ENCODE measurements at places on chromosomes 2 and 18.

- no peak for DNase-seq
These were observed 3.8 kb upstream of the TMSB10 start for GRCh38 chr2:84901593-84902120.

DNA sequence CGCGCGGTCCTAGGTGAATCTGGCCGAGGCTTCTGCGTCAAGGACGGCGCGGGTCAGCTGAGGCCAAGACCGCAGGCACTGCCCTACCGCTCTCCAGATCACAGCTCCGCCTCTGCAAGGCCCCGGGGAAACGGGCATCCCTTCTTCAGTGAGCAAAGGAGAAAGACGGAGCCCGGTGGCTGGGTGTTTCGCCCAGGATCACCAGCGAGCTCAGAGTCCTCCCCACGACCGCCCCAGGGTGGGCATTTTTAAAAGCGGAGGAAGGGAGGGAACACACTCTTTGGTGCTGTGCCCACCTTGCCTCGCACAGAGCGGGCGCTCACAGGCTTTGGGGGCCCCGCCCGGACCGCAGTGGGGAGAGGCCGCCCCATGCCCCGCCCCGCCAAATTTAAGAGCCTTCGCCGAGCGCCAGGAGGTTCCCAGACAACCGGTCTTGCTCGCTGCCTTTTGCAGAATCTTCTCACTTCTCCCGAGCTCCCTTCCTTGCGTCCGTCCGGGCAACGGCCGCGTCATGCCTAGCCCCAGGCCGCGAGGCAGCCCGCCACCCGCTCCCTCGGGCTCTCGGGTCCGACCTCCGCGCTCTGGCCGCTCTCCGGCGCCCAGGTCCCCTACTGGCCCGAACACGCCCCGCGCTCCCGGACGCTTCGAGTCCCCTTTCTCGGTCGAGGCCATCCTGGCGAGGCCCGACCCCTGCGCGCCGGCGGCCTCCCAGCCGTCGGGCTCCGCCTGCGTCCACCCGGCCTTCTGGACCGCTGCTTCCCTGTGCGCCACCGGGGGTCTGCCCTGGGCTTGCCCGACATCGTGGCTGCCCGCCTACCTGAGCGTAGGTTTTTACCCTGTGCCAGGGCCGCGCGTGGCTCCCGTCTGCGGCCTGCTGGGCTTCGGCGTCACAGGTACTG lies at the start of gene NOTO:
Gene NOTO (plus strand): TSS at position 419 of the 899 bp plus-strand sequence. CDS start 93 bp downstream, at position 512.
- no peak for DNase-seq

DNA sequence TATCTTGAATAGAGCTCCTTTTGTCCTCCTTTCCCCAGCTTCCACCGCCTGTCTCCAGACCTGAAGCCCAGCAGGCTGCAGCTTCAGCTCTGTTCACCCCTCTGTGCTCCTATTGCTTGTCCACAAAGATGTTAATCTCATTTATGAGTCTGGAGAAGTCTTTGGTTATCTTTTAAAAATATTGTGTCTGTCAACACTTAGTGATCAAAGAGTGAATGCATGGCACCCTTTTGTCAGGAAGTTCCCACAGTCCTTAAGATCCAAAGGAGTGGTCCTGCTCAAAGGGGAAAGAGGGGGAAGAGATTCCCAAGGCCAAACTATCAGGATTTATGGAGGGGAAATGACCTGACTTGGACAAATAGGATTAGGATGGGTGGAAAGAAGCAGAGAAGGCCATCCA lies 118.9 kb downstream of the ACAA2 start:
- no peak for DNase-seq

DNA sequence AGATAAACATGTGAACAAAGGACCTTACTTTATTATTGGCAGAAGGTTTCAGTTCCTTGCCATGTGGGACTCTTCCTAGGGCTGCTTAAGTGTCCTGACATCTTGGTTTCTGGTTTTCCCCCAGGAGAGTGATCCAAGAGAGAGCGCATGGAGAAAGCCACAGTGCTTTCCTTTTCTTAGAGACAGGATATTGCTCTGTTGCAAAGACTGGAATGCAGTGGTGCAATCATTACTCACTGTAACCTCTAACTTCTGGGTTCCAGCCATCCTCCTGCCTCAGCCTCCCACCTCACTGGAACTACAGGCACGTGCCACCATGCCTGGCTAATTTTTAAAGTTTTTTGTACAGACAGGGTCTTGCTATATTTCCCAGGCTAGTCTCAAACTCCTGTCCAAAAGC lies 38.1 kb upstream of the TCF7L1 start:
- no peak for DNase-seq

DNA sequence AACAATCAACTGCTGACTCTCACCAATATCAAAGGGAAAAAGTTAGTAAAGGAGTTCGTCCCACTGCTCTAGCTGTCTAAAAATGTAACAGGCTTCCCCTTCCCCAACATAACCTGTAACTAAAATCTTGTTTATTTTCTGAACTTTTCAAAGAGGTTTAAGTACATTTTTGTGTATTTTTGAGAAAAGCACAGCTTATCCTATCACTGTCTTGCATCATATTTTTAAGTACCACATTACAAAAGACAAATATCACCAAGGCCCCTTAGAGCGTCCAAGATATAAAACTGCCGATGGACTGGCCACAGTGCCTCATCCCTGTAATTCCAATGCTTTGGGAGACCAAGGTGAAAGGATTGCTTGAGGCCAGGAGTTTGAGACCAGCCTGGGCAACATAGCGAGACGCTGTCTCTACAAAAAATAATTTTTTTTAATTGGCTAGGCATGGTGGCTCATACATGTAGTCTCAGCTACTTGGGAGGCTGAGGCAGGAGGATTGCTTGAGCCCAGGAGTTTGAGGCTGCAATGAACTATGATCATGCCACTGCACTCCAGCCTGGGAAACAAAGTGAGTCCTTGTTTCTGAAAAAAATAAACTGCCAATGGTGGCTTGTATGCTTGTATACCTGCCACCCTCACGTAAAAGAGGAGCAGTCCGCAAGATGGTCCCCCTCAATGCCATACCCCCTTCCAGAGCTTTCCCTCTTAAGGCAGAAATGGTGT lies 21.2 kb upstream of the LAPTM4A start:
- DNase-seq: no peak

- DNase-seq: no peak
These were observed 11.6 kb upstream of the TGFA start for GRCh38 chr2:70565039-70565731.

- DNase-seq: no peak
These were observed 40.7 kb upstream of the TMEM131 start for GRCh38 chr2:98036349-98037000.

DNA sequence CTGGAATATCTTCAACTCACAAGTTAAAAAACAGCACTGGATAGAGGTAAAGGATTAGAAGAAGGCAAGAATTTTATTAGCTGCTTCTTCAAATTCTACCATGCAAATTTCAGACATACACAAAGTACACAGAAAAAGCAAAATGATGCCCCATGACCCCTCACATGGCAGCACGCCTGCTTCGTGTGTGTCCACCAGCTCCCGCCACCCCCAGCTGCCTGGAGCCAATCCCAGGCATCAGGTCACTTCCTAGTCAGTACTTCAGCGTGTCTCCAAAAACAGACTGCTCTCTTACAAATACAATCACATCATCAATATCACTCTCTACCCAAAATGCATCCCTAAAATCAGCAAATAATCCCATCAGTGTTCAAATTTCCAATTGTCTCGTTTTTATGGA lies 35.8 kb downstream of the IMPA2 start:
- DNase-seq: no peak

GRCh38 chr2:101399021-101399799 lies 11.9 kb upstream of the CREG2 start:
- DNase-seq: no peak

DNA sequence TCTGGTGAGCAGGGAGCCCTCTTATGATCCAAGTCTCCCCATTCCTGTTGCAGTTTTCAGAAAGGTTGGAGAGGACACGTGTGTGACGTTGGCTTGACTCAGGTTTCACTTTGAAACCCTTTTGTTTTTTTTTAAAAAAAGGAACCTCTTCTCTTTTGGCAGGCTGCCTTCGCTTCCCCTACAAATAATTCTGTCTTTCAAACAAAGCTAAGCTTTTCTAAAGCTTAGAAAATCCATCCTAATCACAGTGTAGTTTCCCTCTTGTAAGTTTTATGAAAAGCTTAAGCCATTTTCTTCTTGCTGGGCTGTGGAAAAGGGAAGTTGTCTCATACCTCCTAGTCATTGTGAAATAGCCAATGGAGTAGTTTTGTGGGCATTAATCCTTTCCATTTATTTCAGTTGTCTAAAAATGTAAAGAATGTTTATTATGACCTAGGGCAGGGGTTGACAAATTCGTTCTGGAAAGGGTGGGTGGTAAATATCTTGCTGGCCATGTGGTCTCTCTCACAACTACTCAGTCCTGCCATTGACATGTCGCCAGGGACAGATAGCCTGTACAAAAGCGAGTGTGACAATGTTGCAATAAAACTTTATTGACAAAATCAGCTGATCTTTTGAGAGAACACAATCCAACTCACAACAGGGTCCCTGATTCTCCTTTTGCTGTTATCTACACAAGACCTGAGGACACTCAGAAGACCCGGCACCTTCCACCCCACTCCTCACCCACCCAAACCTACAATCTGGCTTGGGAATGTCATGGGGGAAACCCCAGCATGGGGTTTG lies 878.8 kb downstream of the RNF144A start:
- no peak for DNase-seq

GRCh38 chr18:60020107-60020925 lies 120.5 kb downstream of the PMAIP1 start:
- no peak for DNase-seq

- DNase-seq: no peak
These were observed 138.2 kb downstream of the SH3RF3 start for GRCh38 chr2:109266998-109267854.

DNA sequence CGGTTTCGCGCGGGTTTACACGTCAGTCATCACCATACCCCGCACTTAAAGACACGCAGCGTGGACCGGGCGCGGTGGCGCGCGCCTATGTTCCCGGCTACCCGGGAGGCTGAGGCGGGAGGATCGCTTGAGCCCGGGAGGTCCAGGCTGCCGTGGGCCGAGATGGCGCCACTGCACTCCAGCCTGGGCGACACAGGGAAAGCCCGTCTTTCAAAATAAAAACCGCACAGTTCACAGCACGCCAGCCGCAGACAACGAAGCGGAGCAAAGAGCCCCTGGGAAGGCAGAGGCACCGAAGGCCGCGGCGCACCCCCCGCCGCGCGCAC lies 328 bp downstream of the DTYMK start:
- DNase-seq: no peak

DNA sequence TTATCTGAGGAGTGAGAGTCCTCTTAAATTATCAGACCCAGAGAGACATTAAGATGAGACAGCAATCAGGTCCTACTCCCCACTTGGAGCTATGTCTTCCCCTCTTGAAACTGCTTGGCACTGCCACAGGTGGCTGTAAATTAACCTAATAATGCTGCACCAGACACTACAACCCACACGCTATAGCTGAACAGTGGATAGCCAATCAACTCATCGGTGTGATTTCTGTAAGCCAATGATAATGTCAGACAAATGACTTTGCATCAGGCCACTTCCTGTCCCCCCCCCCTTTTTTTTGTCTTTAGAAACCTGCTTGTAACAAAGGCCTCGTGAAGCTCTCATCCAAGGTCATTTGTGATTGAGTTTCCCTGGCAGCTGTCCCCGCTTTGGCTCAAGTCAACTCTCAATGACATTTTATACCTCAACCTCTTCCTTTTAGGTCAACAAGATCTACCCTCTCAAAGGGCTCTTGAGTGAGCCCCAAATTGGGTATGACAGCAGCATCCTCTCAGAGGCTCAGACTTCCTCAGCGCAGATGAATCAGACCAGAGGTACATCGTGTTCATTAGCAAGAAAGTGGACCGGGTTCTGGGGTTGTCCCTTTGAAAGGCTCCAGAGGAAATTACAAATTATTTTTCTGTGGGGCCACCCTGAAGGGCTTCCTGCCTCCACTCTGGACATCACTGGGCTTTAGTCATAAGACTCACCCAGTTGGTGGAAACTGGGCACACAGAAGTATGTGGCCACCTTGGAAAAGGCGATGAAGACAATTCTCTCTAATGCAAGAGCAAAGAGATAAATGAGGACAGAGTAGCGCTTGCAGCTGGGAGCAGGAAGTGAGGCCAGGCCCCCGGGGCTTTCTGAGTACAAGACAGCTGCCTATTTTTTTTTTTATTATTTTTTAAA lies 73.6 kb downstream of the COPS8 start:
- DNase-seq: no peak

Measured in CMK (cell line).